ENCODE measurements at places on chromosomes 4 and X. TPM values are rescaled to one million over a fixed set of nuclear protein-coding genes. Genes with fewer than 3 reads are reported as not detected.

DNA sequence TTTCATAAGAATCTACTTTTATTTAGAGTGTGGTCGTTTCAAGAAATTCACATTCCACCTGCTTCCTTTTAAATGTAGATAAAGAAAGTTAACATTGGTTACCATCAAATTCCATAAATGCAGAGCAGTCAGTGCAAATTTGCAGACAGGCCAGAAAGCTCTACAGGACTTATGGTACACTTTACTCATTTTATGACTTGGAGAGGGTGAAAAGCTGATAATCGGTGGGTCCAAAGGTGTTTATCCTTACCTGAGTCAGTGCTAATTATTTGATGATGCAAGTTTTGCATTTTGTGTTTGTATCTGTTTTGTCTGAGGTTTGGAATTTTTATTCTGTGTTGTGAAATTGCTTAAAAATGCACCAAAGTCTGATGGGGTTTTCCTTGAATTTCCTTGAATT is 193.3 kb downstream of the PALLD start:
- no peak overlapping the region for H3K27ac ChIP-seq
- no peaks in the 10 kb centered on the region for H3K4me1 ChIP-seq
- no peaks in the 10 kb centered on the region for H3K27me3 ChIP-seq
- peaks cover 26% of the 10 kb centered on the region for H3K36me3 ChIP-seq

- H3K36me3 ChIP-seq, result no peaks in the 10 kb centered on the region
- no peaks in the 10 kb centered on the region for H3K27me3 ChIP-seq
- H3K4me1 ChIP-seq, result no peaks in the 10 kb centered on the region
- no peak for DNase-seq
Measured at GRCh38 chr4:134650461-134650860, 448.9 kb upstream of the PABPC4L start.

DNA sequence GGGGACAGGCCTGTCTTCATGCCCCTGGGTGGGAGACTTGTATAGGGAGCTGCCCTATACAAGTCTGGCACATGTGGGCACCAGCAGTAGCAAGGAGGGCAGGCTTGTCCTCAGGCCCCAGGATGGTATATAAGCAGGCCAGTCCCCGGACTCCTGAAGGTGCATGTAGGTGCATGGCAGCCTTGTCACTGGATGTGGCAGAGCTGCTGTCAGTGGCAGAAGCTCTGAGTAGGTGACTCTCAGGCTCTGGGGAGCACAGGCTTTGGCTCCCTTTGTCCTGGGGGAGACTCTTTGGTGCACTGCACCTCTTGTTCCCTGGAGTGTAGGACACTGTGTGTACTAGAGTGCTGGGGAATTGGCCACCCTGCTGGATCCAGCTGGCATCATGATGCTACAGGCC is 376.7 kb upstream of the DIPK2B start:
- H3K36me3 ChIP-seq, result no peaks in the 10 kb centered on the region
- H3K4me3 ChIP-seq, result no peak overlapping the region
- no peak overlapping the region for H3K27ac ChIP-seq
- H3K27me3 ChIP-seq, result no peaks in the 10 kb centered on the region
- no peak for DNase-seq
- no peaks in the 10 kb centered on the region for H3K4me1 ChIP-seq

DNA sequence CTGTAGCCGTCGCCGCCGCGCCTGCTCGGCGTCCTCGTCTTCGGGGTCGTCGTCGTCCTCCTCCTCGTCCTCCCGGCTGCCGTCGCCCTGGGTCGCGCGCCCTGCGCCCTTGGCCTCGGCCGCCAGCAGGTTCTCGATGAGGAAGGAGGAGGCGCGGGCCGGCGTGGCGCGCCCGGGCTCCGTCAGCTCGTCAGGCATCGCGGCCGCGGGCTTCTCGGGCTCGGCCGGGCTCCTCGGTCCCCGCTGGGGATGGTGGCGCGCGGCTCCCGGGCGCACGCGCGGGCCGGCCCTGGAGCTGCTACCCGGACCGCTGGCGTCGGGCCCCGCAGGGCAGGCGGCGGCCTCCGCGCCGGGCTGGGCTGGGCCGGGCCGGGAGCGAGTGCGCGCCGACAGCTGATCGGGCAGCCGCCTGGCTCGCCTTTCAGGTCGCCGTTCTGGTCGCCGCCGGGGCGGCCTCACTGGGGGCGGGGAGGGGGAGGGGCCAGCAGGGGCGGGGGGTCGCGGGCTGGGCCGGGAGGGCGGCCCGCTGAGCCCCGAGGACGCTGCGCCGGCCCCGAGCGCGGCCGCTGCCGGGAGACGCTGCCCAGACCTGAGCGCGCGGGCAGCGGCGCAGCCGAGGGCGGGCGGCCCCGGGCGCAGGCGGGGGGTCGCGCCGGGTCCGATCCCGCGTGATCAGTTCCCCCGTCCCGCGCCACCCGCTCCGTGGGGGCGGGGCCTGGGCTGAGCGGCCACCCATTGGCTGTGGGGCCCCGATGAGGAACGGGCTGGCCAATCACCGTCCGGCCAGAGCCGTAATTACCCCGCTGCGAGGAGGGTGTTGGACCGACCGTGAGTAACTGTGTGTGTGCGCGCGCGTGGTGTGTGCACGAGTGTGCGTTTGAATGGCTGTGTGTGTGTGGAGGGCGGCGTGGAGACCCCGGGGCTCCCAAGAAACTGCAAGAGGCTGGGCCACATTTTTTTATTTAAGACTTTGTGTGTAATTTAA is at the start of gene HMX1:
Gene HMX1 (minus strand): TSS at position 423 of the 985 bp plus-strand sequence. CDS start 225 bp downstream, at position 198.
- DNase-seq, result no peak
- H3K27me3 ChIP-seq, result peaks cover 27% of the 10 kb centered on the region
- no peaks in the 10 kb centered on the region for H3K4me1 ChIP-seq
- H3K36me3 ChIP-seq, result no peaks in the 10 kb centered on the region

GRCh38 chrX:15564981-15565579 is 35.7 kb downstream of the ACE2 start:
- no peaks in the 10 kb centered on the region for H3K4me1 ChIP-seq
- peak; percentile 44 for DNase-seq
- no peak overlapping the region for H3K27ac ChIP-seq
- H3K27me3 ChIP-seq, result no peaks in the 10 kb centered on the region
- H3K4me3 ChIP-seq, result no peak overlapping the region

- no peak overlapping the region for H3K4me3 ChIP-seq
- no peaks in the 10 kb centered on the region for H3K4me1 ChIP-seq
- no peaks in the 10 kb centered on the region for H3K27me3 ChIP-seq
- no peak for DNase-seq
Measured at GRCh38 chr4:153426207-153426885, 39.8 kb upstream of the TMEM131L start.

- peaks cover 3% of the 10 kb centered on the region for H3K4me1 ChIP-seq
- no peaks in the 10 kb centered on the region for H3K27me3 ChIP-seq
- DNase-seq, result peak; percentile 48
- no peak overlapping the region for H3K27ac ChIP-seq
Measured at GRCh38 chr4:30726090-30726675, 6.0 kb downstream of the PCDH7 start.

GRCh38 chrX:43878906-43879526 is 3.2 kb downstream of the MAOB start:
- DNase-seq, result no peak
- H3K27ac ChIP-seq, result no peak overlapping the region
- no peak overlapping the region for H3K4me3 ChIP-seq
- no peaks in the 10 kb centered on the region for H3K4me1 ChIP-seq
- no peaks in the 10 kb centered on the region for H3K27me3 ChIP-seq

DNA sequence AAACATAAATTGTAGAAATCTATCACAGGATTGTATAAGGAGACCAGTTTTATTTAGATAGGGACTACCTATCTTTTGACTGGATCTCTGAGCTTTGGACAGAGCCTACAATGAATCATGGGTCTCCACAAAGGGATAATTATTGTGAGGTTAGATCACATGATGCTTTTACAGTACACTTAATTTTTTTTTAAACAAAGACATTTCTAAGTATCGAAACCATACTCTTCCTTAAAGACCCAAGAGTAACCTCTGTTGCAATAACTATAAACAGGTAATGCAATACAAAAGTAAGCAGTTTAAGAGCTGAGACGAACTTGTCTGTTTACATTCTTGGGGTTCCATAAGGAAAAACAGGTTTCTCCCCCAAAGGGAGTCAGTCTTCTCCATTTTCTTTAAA is 64.3 kb upstream of the GABRE start:
- no peak overlapping the region for H3K27ac ChIP-seq
- H3K4me3 ChIP-seq, result no peak overlapping the region
- H3K27me3 ChIP-seq, result no peaks in the 10 kb centered on the region
- H3K4me1 ChIP-seq, result no peaks in the 10 kb centered on the region
- H3K36me3 ChIP-seq, result no peaks in the 10 kb centered on the region

- no peaks in the 10 kb centered on the region for H3K36me3 ChIP-seq
- H3K4me1 ChIP-seq, result no peaks in the 10 kb centered on the region
- H3K27me3 ChIP-seq, result no peaks in the 10 kb centered on the region
- DNase-seq, result no peak
Measured at GRCh38 chrX:25112156-25112555, 96.4 kb upstream of the ARX start.

DNA sequence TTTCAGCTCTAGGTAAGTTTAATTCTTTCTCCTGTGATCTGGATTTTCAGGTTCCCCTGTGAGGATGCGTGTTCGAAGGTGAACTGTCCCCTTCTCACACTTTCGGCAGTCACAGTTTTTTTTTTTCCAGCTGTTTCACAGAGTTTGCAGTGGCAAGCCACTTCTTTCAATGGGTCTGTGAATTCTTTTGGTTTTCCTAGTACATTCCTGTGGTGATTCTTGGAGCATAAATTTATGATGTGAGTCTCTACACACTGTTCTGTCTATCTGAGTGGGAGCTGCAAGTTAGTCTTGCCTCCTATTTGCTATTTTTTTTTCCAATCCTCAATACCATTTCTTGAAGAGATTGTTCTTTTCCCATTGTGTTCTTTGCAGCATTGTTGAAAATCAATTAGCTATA is 595.5 kb downstream of the RAPGEF2 start:
- no peaks in the 10 kb centered on the region for H3K27me3 ChIP-seq
- H3K36me3 ChIP-seq, result no peaks in the 10 kb centered on the region
- H3K4me1 ChIP-seq, result peaks cover 14% of the 10 kb centered on the region
- no peak overlapping the region for H3K4me3 ChIP-seq
- peak overlapping the region; percentile 71 for H3K27ac ChIP-seq

GRCh38 chrX:131709553-131709952 is 165.7 kb downstream of the OR13H1 start:
- H3K4me3 ChIP-seq, result no peak overlapping the region
- no peaks in the 10 kb centered on the region for H3K36me3 ChIP-seq
- H3K4me1 ChIP-seq, result no peaks in the 10 kb centered on the region
- DNase-seq, result no peak
- no peaks in the 10 kb centered on the region for H3K27me3 ChIP-seq

GRCh38 chrX:103464072-103464773 is 55.1 kb downstream of the RAB40A start:
- H3K27me3 ChIP-seq, result no peaks in the 10 kb centered on the region
- no peak overlapping the region for H3K27ac ChIP-seq
- peak; percentile 70 for DNase-seq
- H3K36me3 ChIP-seq, result no peaks in the 10 kb centered on the region

DNA sequence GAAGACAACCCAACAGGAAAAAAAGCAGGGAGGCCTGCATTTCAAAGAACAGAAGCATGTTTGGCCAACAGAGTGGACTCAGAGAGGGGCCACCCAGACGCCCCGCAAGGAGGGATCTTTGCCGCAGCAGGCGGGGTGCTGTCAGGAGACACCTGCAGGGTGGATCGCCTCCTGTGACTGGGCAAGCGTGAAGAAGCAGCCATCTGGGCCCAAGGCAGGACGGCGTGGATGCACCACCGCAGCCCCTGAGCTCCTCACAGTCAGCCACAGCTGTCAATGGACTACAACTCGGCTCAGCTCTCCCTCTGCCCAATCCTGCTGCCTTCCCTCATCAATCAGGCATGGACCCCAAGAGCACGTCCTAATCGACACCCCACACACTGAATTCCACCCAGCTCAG is 32.0 kb upstream of the MAN2B2 start:
- H3K4me3 ChIP-seq, result no peak overlapping the region
- H3K27ac ChIP-seq, result no peak overlapping the region
- 0 out of 2 replicates have a peak, but pooled peaks cover 3% of the 10 kb centered on the region for H3K27me3 ChIP-seq
- H3K4me1 ChIP-seq, result no peaks in the 10 kb centered on the region
- no peak for DNase-seq
- H3K36me3 ChIP-seq, result no peaks in the 10 kb centered on the region

- DNase-seq, result no peak
- no peaks in the 10 kb centered on the region for H3K27me3 ChIP-seq
- no peak overlapping the region for H3K27ac ChIP-seq
- no peaks in the 10 kb centered on the region for H3K36me3 ChIP-seq
Measured at GRCh38 chrX:149487292-149487691, 17.8 kb downstream of the IDS start.

AMOT gene
- 42.7 TPM for total RNA-seq

GSPT2 gene
- 11.4 TPM for total RNA-seq

FRMD7 gene
- total RNA-seq, result not detected

BMPR1B gene
- 4.8 TPM for total RNA-seq

NRK gene
- total RNA-seq, result 23.7 TPM

DCX gene
- total RNA-seq, result 115 TPM
